ENCODE measurements at places on chromosomes 7 and 10.

GRCh38 chr7:116584721-116585120 is 59.9 kb downstream of the CAV1 start:
- no peak for DNase-seq

GRCh38 chr7:137302081-137302480 is 41.5 kb downstream of the PTN start:
- no peak for DNase-seq

DNA sequence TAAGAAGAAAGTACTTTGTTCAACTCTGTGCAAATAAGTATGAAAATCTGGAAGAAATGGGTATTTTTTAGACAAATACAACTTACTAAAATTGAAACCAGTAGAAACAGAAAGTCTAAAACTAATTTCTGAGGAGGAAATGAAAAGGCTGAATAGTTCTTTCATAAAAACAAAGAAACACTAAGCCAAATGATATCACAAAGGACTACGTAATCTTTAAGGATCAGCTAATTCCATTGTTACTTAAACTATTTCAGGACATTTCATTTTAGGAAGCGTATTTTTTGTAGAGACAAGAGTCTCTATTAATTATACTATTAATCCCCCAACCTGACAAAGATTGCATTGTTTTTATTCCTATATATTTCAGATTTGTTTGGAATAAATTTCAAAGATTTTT is 11.2 kb upstream of the CCSER2 start:
- no peak for DNase-seq

- DNase-seq = no peak
These were observed 91.5 kb upstream of the LRRC4 start for GRCh38 chr7:128122576-128123290.

- DNase-seq = no peak
These were observed 27.5 kb downstream of the PVRIG start for GRCh38 chr7:100247152-100247757.

DNA sequence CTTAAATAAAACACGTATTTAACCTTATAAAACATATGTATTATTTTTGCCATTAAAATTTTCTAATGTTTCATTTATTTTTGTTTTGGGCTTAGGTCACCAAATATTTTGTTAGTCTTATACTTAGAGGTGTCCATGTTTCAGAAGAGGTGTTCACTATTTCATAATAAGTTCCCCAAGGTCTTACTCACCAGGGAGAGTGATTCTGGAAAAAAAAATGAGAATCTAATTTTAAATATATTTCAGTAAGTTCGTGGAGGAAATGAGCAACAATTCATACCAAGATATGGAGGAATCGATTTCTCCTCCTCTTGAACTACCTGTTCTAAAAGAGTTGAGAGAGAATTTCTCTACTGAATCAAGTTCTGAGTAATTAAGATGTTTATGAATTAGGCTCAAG is 271.6 kb upstream of the SLC26A5 start:
- DNase-seq = no peak

DNA sequence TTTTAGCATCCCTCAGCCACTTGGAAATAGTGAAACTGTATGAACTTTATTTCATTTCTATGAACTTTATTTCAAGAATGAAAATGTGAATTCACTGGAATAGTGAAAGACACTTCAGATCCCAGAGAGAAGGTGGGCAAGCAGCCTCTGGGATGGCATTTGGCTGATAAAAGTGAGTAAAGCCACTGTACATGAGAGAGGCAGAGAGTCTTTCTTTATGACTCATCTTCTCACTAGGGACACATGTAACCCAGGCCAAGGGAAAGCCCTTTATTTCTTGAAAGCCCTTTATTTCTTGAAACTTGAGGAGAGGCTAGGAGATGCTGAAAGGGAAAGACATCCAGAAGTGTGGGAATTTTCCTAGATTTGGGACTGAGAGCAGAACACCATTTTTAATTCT is 148.9 kb upstream of the SMIM30 start:
- no peak for DNase-seq

DNA sequence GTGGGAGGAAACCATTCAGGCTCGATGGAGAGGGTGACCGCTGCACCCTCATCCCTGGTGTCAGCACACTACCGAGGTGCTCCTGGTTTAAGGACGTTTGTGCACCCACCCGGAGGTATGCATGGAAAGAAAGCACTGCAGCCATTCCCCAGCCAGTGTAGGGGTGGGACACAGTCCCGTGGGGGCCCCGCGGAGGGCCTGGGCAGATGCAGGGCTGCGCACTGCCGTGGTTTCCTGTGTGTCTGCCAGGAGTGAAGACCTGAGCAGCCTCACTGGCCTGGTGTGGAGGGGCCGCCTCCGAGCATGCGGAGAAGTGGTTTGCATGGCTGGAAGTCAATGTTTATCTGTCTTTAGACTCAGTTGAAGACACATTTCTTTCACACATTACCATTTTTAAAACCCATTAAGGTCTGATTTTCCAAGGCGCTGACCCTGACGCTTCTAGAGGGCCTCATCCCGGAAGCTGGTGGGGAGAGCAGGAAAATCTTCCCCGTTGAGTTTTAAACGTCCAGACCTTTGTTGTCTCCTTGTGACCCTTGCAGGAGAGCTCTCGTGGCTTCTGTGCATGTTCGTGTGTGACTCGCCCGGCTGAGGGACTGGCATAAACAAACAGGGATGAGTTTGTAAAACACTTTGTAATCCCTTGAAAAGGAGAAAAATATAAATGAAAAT is 188.1 kb downstream of the MGMT start:
- DNase-seq = no peak

GRCh38 chr7:131489881-131490280 is 66.5 kb downstream of the PODXL start:
- DNase-seq = no peak

GRCh38 chr10:118754229-118754555 is 578 bp downstream of the CACUL1 start:
- DNase-seq = peak; percentile 35

- no peak for DNase-seq
These were observed 68.9 kb downstream of the KLF6 start for GRCh38 chr10:3716093-3716492.

GRCh38 chr7:366161-366803 is 76.3 kb downstream of the FOXL3 start:
- no peak for DNase-seq

GRCh38 chr10:114100848-114101741 is 57.4 kb downstream of the ADRB1 start:
- no peak for DNase-seq

GRCh38 chr7:41170466-41170865 is 532.4 kb downstream of the INHBA start:
- DNase-seq = no peak

GRCh38 chr7:135681762-135682161 is 19.4 kb downstream of the STMP1 start:
- no peak for DNase-seq

- DNase-seq = no peak
These were observed 3.9 kb downstream of the ZNF503 start for GRCh38 chr10:75397496-75398199.

DNA sequence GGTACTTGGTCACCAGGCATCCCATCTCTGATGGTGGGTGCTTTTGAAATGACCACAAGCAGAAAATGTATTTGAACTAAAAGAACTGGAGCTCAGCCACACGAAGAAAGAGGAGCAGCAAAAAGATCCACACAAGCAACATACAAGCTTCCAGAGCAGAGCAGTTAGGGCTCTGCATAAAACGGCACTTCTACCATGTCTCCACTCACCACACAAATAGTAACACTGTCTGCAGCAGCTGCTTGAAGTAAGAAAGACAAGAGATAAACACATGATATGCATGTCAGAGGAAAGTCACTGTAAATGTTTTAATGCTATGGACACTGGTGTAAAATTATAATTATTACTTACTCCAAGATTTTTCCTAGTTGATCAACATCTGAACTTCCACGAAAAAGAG is 32.5 kb upstream of the FAM133B start:
- DNase-seq = no peak

Data from activated CD4-positive, alpha-beta T cell treated with anti-CD3 and anti-CD28 coated beads, Interleukin-2, amount 50 U/mL, for 48 hours (primary cell).